ENCODE measurements at places on chromosomes 13 and 19.

DNA sequence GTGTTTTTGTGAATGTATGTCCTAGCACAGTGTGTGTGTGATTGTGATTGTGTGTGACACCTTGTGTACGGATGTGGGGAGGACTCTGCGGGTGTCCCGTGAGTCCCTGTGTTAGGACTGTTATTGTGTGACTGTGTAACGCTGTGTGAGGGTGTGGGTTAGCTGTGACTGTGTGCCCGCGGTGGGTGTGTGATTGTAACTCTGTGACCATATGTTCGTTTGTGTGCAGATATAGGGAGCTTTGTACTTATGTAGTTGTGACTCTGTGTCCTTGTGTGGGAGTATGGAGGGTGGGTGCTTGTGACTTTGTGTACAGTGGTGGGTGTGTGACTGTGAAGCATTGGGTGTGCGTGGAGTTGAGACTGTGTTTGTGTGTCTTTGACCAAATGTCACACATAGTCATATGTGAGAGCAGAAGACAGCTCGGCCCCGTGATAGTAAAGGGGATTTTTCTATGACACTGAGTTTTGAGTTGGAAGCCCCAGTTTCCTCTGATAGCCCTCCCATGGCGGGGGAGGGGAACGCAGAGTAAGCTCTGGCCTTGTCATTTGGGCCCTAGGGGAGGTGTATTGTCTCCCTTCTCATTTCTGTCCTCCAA lies 949 bp upstream of the ZNF260 start:
- peak; percentile 12 for DNase-seq

- no peak for DNase-seq
Observed at GRCh38 chr13:74620308-74620707, 486.1 kb upstream of the KLF12 start.

GRCh38 chr19:47860602-47861297 lies 1.7 kb downstream of the TPRX2 start:
- no peak for DNase-seq

GRCh38 chr19:29292562-29292961 lies 79.6 kb upstream of the UQCRFS1 start:
- DNase-seq, result no peak

DNA sequence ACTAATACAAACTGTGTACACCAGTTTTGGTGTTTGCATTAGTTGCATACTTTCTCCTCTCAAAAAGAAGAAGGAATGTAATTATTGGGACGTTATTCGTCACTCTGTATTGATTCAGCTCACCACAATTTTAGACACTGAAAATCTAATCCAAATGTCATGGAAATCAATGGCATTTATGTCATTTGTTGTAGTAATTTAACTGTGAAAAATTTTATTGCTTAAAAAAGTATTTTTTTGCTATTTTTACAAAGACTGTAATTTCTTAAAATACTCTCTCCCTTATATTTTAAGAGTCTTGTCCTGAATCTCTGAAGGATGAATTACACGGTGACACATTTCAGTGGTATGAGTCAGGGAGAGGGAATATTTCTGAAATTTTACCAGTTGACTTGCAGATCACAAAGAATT lies 2117.6 kb downstream of the PCDH9 start:
- DNase-seq, result no peak

- peak; percentile 32 for DNase-seq
Observed at GRCh38 chr13:111429064-111429558, 108.7 kb downstream of the TEX29 start.

- no peak for DNase-seq
Observed at GRCh38 chr13:26961890-26962615, 201.5 kb upstream of the GPR12 start.

GRCh38 chr19:19165396-19165795 lies 4.7 kb downstream of the MEF2B start:
- DNase-seq, result no peak

- DNase-seq, result no peak
Observed at GRCh38 chr13:112696869-112697465, 7.1 kb downstream of the ATP11A start.

- DNase-seq, result no peak
Observed at GRCh38 chr19:23403581-23404324, 8.5 kb upstream of the ZNF91 start.

DNA sequence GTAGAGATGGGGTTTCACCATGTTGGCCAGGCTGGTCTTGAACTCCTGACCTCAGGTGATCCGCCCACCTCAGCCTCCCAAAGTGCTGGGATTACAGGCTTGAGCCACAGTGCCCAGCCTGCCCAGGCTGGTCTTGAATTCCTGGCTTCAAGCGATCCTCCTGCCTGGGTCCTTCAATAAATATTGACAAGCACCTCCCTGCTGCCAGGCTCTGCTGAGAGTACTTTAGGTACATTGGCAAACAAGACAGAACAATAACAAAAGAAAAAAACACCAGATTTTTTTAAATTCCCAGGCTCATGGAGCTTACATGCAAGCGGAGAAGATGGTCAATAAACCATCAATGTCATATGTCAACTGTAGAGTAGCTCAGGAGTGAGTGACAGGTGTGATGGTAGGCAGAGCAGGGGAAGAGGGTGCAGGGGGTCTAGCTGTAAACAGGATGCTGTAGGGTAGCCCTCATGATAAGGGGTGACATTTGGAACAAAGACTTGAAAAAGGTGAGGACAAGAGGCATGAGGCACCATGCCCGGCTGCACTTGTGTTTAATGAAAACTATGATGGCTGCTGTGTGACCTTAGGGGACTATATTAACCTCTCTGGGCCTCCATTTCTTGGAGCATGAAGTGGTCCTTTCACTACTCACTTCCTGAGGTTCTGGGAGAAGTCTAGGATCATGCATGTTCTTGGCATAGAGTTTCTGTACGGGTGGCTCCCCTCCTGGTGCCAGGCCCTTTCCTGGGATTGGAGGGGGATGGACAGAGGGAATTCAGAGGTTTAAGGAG lies 19.6 kb downstream of the SULT2B1 start:
- no peak for DNase-seq

GRCh38 chr19:3862826-3863500 lies 5.9 kb downstream of the ZFR2 start:
- DNase-seq, result no peak

- DNase-seq, result peak; percentile 13
Observed at GRCh38 chr13:44815623-44816022, 173.6 kb downstream of the NUFIP1 start.

DNA sequence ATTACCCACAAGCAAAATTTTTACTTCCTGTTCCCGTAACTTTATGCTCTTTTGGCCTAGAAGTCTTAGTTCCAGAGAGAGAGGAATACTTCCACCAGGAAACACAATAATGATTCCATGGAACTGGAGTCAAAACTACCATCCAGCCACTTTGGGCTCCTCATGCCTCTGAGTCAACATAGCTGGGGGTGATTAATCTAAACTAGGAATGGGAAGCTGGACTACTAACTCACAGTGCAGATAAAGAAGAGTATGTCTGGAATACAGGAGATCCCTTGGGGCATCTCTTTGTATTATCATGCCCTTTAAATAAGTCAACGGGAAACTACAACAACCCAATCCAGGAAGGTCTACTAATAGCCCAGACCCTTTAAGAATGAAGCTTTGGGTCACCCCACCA lies 8.9 kb upstream of the ELF1 start:
- no peak for DNase-seq

DNA sequence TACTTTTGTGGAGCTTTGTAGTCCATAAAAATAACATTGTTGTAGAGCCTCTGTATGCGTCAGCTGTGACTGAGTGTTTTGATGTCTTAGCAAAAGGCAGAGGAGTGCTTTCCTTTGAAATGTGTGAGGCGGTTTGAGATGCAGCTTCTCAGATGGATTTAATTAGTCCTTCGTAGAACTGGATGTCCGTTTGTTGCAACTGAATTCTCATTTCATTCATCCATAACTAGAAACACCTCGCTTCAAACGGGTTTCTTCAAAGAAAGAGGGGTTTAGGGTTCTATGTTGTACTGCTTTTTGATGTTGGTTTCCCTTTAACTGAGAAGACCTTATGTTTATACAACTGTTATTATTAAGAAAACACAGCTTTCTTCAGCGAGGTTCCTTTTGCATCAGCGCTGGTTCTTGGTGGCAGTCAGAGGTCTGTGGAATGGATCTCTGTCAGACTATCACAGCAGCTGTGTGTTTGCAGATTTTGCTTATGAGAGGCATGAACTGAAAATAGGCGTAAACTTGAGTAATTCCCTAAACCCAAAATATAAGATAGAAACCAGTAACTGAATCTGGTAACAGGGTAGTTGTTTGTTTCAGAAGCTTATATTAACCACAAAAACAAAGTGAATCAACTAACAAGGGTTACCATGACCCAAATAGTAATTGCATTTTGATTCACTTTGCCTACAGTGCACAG lies 194.4 kb downstream of the GGACT start:
- no peak for DNase-seq

DNA sequence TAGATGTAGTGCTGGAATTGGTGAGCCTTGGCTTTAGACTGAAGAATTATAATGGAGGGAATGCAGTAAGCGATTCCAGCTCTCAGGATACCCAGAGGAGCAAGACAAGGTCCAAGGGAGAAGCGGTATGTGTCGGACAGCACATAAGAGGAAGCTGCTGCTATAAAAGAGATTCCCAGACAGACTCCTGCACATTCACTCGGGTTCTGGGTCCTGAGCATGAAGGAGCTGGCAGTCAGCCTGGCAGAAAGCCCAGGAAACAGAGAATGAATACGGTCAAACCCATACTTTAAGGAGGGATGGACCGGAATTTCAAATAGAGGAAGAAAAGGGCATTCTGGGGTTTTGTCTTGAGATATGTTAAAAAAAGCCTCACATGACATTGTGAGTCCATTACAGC lies 308.3 kb downstream of the DNAJC15 start:
- DNase-seq, result no peak

- DNase-seq, result no peak
Observed at GRCh38 chr19:53903055-53903680, 5.9 kb upstream of the CACNG7 start.
